ENCODE measurements at places on chromosomes 4 and X.

DNA sequence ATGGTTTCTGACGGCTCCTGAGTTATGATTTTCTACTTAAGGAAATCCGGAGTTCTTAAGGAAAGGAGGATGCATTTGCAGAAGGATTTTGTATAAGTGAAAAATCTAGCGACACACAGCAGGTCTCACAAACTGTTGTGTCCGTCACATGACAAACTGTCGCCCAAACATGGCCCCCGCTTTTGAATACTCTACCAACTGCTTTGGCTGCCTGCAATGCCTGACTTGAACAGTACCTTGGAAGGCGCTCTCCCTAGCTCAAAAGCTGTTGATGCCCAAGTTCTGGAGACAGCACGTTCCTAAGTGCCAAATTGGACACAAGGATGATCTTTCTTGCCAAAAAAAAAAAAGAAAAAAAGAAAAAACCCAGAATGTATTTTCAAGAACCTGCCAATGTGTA lies 103.2 kb downstream of the ENPP6 start:
- no peak for DNase-seq

GRCh38 chr4:158051401-158052235 lies 121.2 kb downstream of the GASK1B start:
- no peak for DNase-seq

DNA sequence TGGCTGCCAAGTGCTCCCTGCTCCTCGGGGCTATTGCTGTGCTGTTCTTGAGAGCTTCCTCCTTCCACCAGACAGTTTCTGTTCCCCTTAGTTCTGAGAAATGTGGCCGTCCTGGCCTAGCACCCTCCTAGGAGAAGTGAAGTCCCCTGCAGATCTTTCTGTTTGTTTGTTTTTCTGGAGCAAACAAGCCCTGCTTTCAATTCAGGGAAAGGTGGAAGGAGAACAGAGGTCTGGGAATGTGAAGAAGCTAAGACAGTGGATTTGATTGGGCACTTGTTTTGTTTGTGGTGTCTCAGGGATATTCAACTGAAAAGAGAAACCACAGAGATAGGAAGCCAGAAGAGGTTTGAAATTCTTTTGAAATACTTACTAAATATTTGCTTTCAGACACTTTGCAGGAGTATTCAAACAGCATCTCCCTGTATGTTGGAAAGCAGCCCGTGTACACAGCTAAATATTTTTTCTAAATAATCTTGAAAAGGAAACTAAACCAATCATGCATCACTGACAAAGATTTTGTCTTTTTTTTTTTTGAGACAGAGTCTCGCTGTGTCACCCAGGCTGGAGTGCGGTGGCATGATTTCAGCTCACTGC lies 36.5 kb upstream of the PPM1K start:
- no peak for DNase-seq

- DNase-seq = no peak
Observed at GRCh38 chr4:151679231-151679630, 81.6 kb downstream of the GATB start.

DNA sequence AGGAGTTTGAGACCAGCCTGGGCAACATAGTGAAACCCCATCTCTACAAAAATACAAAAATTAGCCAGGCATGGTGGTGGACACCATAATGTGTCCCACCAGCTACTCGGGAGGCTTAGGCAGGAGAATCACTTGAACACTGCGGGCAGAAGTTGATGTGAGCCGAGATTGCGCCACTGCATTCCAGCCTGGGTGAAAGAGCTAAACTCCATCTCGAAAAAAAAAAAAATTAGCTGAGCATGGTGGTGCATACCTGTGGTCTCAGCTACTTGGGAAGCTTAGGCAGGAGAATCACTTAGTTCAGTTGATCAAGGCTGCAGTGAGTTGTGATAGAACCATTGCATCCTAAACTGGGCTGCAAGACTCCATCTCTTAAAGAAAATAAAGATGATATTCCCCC lies 91.2 kb downstream of the PLS3 start:
- no peak for DNase-seq

DNA sequence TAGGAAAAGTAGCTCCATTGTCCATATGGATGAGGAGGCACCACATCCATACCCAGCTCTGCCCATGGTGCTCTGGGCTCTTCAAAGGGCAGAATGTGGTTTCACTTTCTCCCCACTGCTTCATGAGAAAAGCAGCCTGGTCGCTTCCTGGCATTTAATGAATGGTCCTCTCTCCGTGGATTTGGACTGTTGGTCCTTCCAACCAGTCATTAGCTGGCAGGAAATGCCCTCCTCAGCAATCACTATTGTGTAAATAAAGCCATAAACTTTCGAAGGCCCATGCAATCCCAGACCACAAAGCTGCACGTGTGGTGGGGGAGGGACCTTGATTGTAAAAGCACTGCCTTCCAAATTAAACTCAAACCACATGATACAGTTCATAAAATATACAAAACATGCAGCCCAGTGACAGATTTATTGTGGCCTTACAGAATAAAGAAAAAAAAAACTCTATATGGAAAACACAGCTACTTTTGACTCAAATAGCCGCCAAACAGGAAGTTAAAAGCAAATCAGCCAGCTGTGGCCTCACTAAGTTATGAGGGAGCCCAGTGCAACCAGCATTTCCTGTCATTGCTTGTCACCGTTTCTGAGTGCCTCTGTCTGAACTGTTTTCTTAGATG lies 8.1 kb downstream of the MBNL3 start:
- DNase-seq = no peak

- DNase-seq = no peak
Observed at GRCh38 chr4:173247321-173247720, 78.7 kb downstream of the GALNT7 start.

GRCh38 chr4:154982187-154983047 lies 201.3 kb downstream of the RBM46 start:
- DNase-seq = peak; percentile 46

GRCh38 chr4:6753103-6753560 lies 29.4 kb upstream of the KIAA0232 start:
- no peak for DNase-seq

DNA sequence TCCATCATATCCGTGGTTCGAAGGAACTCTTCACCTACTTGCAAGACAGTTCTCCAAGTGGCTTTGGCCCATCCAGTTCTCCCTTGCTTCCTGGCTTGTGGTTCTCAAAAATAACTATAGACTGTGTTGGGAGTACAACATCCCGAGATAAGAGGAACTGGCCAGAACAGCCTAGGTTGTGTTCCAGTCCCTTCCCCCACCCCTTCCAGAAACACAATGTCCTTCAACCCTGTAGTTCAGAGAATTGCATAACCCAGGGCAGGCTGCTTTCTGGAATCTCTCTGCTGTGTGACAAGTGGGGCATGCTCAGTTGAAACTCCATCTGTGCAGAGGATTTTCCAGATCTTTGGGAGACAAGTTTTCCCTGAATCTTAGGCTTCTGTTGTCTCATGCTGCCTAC lies 206.5 kb downstream of the PCDH10 start:
- DNase-seq = no peak

DNA sequence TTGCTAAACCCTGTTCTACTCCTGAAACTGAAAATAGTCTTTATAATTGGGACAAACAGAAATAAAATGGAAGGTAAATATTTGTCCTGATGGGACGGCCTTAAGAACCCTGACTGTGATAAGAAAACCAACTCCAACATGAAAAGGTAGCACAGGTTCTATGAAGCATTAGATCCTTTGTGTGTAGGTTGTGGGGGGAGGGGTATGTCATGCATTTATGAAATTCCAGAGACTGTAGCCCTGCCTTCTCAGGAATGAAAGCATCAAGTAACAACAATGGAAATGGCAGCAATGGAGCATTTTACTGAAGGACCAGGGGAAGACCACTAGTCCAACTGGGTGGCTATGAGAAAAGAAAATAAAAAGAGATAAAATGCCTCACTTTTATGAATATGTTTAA lies 23.9 kb downstream of the CXXC4 start:
- DNase-seq = no peak

DNA sequence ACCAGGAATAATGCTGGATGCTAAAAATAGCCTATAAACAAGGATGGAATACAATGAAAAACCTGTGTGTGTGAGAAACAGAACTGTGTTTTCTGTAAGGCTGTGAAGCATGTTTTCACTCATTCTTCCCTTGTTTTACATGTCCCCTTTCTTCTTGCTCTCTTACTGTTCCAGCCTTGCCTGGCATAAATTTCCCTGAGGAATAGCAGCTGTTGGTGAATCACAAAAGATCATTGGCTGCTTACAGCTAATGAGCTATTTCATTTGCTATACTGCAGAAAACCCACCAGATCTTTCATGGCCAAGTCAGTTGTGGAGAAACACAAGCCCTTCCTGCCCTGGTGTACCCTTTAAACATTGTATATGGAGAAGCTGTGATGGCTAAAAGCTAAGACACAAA lies 91.1 kb downstream of the LDB2 start:
- DNase-seq = no peak

- DNase-seq = no peak
Observed at GRCh38 chr4:26104056-26104685, 190.2 kb downstream of the SMIM20 start.

GRCh38 chr4:15695729-15696128 lies 7.1 kb upstream of the BST1 start:
- DNase-seq = no peak

DNA sequence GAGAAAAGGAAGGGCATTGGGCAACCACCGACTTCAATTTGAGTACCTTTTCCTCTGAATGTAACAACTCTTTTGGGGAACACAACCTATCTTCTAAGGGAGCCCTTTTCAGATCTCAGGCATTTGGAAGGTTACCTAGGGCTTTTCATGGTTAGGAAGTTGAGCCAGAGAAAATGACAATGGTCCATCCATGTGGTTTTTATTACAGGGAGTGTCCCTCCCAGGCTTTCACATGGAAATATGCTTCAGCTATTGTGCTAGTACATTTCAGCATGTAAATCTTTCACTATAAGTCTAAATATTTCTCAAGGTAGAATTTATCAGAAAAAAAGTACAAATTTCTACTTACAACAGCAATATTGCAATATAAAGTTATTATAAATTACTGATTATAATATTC lies 259.8 kb downstream of the IQCM start:
- no peak for DNase-seq

- no peak for DNase-seq
Observed at GRCh38 chrX:144715337-144715736, 532.0 kb upstream of the SPANXN1 start.

DNA sequence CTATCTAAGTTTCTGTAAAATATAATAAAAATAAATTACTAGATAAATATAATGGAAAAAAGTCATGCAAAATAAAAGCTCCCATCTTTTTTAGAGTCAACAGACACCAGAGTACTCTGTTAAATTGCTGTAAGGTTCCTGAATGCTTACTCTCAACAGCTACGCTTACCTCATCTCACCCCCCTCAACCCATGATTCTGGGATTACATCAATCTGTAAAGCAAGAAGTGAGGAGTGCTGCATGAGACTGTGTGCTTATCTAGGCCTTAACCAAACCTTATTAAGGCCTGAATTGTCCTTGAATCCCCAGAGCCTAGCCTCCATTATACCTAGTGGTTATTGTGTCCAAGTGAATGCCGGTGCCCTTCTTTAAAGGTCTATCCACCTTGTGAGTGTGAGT lies 735.8 kb downstream of the RPA4 start:
- no peak for DNase-seq

DNA sequence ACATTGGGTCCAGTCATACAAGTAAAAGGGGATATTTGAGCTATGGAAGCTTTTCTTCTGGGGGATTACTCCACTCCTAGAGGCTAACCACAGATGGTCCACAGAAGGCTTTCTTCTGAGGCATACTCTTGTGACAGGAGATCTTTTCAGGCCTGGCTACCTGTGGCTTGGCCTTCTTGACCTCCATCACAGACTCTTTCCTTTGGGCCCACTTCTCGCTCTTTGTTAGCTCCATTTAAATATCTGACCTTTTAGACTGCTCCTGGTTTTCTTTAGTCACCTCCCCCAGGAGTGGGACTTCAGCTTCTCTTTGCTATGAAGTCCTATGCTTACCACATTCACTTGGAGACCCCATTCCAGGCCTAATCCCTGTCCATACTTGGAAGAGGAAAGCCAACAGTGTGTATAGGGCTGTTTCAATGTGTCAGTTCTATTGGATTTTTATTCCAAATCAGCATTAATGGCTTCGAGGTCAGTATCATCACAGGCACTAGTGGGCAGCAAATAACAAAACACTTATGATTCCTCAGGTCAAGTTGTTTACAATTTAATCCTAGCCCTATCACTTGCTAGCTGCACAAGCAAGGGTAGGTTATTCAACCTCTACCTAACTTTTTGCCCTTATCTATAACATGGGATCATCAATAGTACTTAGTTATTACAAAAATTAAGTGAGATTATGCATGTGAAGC lies 26.3 kb downstream of the GPC3 start:
- DNase-seq = no peak

Data from progenitor cell of endocrine pancreas (in vitro differentiated cells).